Activated naive CD4-positive, alpha-beta T cell (primary cell): ENCODE measurements at places on chromosomes 3 and 15.

- no peak for DNase-seq
Measured at GRCh38 chr15:65902373-65902772, 33.1 kb downstream of the RAB11A start.

- DNase-seq, result no peak
Measured at GRCh38 chr15:96736384-96736783, 405.9 kb downstream of the NR2F2 start.

DNA sequence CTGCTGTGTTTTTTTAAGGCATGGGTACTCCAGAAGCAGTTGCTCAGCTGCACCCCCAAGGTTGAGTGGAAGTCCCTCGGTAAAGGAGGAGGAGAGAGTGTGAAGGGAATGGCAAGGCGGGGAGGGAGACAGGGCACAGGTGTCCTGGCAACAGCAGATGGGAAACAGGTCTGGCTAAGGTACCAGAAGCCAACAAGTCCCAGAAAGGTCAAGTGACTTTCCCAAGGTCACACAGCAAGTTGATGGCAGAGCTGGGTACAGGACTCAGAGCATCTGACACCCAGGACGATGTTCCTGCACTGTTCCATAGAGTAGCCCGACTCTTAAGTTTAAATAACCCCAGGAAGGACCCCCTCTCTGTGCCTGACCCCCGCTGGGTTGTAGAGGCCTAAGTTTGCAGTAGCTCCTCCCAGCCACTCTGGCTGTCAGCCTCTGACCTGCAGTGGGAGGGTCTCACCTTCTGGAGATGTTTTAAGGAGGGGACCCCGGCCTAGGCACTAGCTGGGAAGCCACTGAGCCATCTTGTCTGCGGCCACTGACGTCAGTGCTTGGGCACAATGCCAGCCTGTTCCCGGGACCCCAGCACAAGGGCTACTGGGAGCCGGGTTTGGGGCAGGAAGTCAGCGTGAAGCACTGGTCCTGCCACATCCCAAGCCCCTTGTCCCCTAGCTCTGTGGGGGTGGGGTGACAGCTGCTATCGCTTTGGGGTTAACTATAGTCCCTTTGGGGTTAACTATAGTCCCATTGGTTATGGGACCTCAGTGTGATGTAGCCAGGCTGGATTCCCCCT, 10.5 kb downstream of the CSK start:
- DNase-seq, result no peak

DNA sequence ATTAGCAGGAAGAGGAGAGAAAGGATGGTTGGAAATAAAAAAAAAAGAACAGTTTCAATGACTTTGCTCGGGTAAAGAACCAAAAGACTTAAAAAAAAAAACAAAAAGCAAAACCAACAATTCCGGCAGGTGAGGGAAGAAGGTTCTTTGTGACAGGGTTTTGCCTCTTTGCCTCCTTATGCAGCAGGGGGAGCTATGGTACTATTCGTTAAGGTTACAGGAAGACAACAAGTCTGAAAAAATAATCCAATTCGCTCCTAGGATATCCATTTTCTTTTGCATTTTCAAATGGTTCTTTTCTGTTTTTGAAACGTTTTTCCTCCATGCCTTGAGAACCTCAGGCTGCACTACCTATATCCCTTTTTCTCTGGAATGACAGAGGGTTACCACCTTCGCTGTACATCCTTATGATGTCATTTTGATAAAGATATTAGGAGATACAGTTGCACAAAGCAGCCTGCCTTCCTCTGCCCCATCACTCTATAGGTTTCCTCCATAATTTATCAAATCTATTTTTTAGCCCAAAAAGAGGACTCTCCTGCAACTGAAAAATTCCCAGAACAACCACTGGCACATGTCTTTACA, 55.0 kb downstream of the CFAP20DC start:
- no peak for DNase-seq

DNA sequence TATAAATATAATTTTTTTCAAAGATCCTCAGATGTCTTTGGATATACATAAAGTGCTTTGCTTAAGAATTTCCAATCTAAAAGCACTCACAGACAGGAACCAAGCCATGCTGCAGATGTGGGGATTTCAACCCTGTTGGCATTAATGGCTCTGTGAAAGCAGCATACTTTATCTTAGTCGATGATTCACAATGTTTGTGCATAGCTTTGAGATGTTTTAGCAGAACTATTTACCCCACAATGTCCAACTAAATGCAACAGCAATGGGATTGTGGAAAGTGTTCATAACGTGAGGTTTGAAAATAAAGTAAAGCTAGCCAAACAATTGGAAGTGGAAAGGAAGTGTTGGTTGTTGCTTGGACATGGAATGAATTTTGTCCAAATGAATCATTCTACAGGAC, 371.4 kb downstream of the SOX2 start:
- DNase-seq, result no peak

GRCh38 chr3:158368271-158368670, 202.7 kb upstream of the MLF1 start:
- no peak for DNase-seq
